ENCODE measurements at places on chromosomes 5 and 9.

GRCh38 chr5:54720341-54720740 lies 202.8 kb downstream of the SNX18 start:
- peak; percentile 28 for DNase-seq

DNA sequence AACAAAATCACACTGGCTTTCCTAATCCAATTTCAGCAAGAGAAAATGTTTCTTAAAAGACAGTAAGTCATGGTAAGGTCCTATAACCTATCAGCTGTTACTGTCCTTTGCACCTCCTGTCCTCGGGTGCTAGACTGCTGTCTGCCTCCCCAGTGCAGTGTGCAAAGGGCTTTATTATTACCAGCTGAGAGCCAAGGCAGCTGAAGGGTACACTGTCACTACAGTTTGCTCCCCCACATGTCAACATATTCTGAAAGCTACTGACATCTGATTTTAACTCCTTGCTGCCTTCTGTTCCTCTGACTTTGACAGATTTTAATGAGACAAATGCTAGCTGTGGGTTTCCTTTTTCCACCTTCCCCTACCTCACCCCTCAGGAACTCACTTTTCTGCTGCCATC lies 389.4 kb upstream of the SLC24A2 start:
- no peak for DNase-seq

DNA sequence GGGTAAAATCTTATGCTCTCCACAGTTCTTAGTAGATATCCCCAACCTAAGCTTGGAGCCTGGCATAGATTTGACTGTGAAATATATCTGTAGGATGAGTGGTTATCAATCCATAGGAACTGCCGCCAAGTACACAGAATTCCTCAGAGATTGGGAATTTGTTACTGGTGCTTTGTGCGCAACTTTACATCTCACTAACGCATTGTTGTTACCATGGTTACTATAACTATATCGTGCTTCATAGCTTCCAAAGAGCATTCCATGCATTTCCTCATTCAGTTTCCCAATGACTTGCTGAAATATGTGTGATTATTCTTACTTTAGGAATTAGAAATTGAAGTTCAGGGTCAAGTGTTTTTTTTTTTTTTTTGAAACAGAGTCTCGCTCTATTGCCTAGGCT lies 9.5 kb upstream of the GGTA1 start:
- DNase-seq = no peak

DNA sequence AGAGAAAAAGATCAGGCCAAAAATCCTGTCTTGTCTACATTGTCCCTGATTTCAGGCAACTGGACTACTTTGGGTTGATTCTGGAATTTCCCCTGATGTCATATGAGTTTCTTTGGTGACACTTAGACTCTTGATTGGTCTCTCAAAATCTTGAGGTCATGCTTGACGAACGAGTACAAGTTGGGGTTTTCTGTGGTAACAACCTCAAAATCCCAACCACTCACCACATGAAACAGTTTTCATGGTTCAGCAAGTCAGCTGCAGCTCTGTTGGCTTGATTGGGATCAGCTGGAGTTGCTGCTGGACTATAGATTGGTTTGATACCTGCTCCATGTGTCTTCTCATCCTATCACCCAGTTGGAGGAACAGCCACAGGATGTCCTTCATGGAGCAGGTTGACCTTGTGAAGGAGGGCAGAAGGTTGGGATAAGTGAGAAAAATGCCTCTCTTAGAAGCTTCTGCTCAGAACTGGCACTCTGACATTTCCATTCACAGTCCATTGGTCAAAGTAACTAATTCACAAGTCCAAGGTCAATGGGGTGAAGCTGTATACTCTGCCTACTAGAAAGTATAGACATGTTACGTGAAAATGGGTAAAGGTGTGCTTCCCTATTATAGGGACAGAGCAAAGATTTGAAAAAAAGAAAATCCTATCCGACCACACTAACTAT lies 284.5 kb downstream of the SH3GL2 start:
- no peak for DNase-seq

Data from iris pigment epithelial cell (primary cell).